ENCODE measurements at places on chromosomes 13 and 19. TPM values are rescaled to one million over a fixed set of nuclear protein-coding genes. Genes with fewer than 3 reads are reported as not detected.

DNA sequence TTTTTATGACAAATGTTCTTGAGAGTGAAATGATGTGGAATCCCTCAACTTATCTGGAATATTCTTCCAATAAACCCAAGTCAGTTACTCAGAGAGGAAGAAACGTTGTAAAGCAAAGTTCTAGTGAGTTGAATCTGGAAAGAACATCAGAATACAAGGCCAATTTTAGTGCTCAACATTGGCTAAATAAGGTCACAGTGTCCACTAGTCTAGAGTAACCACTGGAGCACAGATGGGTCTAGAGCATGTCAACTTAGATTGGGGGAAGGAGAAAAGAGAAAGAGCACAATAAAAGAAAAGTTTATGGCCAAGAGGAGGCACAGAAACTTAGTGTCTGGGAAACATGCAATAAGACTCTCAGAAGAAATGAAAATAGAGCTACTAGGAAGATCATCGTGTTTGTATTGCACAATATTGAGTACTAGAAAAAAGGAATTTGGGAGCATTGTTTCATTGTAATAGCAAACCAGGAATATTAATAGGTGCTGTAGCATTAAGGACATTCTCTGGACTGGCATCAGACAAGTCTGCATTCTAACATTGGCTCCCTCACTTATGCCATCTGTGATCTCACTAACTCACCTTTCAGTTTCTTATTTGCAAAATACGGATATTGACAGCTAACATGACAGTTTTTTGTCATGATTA lies 1318.5 kb downstream of the PCDH9 start:
- no peaks in the 10 kb centered on the region for H3K4me1 ChIP-seq
- DNase-seq, result no peak
- no peak overlapping the region for H3K4me3 ChIP-seq
- H3K27me3 ChIP-seq, result no peaks in the 10 kb centered on the region

CATSPERD gene
- total RNA-seq, result not detected

DNA sequence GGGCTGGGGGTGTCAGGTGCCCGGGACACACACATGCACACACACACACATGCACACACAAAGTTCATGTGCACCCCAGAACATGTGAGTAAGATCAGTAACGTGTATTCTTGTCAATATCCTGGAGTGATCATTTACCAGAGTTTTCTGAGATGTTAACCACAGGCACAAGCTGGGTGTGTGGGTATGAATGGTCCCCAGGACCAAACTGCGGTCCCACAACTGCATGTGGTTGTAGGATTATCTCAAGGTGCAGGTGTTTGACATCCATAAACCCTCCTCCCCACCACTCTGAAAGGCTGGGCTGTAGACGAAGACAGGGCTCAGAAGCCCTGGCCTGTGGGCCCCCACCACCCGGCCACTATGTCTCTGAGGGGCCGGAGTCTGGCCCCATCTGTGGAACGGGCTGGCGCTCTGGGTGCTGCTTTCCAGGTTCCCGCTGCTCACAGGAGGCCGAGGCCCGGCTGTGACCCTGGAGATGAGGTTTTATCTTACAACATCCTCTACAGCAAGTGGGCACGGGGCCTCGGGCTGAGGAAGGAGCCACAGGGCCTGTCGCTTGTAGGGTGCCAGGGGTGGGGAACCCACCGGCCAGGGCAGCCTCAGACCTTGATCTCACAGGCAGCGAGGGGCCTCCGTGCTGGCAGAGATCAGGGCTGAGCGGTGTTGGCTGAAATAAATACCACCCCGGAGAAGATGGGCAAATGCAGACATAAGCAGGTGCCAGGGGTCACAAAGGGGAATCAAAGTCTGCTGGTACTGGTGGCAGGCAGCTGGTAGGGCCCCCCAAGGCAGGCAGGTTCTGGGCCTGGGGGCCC lies 4.3 kb downstream of the F2RL3 start:
- DNase-seq, result no peak
- H3K36me3 ChIP-seq, result no peaks in the 10 kb centered on the region
- no peak overlapping the region for H3K27ac ChIP-seq

DNA sequence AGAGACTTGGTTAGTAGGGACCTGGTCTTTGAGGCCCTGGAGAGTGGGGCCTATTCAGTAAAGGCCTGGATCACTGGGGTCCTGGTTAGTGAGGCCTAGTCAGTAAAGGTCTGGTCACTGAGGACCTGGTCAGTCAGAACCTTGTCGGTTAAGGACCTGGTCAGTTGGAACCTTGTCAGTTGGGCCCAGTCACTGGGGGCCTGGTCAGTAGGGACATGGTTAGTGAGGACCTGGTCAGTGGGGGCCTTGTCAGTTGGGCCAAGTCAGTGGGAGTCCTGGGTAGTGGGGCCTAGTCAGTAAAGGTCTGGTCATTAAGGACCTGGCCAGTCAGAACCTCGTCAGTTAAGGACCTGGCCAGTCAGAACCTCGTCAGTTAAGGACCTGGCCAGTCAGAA lies 43.2 kb upstream of the TPM4 start:
- no peaks in the 10 kb centered on the region for H3K27me3 ChIP-seq
- H3K27ac ChIP-seq, result no peak overlapping the region
- no peaks in the 10 kb centered on the region for H3K4me1 ChIP-seq

- no peaks in the 10 kb centered on the region for H3K4me1 ChIP-seq
- no peak overlapping the region for H3K4me3 ChIP-seq
- no peak overlapping the region for H3K27ac ChIP-seq
- no peaks in the 10 kb centered on the region for H3K27me3 ChIP-seq
These were observed 629.7 kb downstream of the LIG4 start for GRCh38 chr13:107585469-107586180.

GRCh38 chr19:7191946-7192691 lies 102.1 kb downstream of the INSR start:
- DNase-seq, result no peak
- H3K36me3 ChIP-seq, result no peaks in the 10 kb centered on the region
- H3K4me3 ChIP-seq, result no peak overlapping the region
- H3K27ac ChIP-seq, result no peak overlapping the region

DNA sequence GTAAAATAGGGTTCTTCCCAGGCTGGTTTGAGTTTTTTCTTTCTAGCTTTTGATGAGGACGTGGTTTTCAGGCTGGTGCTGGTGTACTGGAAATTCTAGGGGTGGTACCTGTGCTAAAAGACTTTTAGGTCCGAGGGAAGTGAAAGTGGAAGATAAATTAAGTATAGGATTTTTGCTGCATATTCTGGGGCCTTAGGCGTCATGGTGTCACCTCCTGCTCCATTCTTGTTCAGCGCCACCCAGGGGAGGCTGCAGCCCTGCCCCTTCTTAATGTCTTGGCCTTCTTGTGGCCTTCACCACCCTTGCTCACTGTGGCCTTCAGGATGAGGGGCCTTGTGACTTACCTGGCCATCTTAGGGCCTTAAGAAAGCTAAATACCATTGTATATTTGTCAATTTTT lies 12.4 kb downstream of the ZNF552 start:
- peaks cover 7% of the 10 kb centered on the region for H3K36me3 ChIP-seq
- no peak overlapping the region for H3K4me3 ChIP-seq
- no peak overlapping the region for H3K27ac ChIP-seq
- peaks cover 21% of the 10 kb centered on the region for H3K4me1 ChIP-seq
- no peak for DNase-seq

GRCh38 chr19:35439921-35440320 lies 8.1 kb upstream of the FFAR2 start:
- H3K4me1 ChIP-seq, result peaks cover 21% of the 10 kb centered on the region
- no peak overlapping the region for H3K4me3 ChIP-seq
- DNase-seq, result no peak
- H3K27ac ChIP-seq, result no peak overlapping the region
